ENCODE measurements at places on chromosomes 6 and 20. TPM values are rescaled to one million over a fixed set of nuclear protein-coding genes. Genes with fewer than 3 reads are reported as not detected.

HLA-DQA1 gene
- total RNA-seq: 25.8 TPM

OPRM1 gene
- total RNA-seq: not detected

DNA sequence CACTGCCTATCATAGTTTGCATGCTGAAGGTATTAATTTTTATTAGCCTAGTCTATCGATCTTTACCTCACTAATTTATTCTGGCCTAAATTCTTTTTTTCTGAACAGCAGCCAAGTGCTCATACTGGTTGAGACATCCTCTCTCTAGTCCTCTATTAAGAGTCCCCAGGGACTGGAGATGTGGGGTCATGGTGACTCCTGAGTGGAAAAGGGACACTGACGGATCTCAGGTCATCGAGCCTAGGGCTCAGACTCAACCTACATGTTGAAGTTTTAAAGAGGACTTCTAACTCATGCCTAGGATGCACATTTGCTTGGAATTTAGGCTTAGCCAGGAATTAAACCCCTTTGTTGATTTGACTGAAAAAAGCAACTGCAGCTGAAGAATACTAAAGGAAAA lies 378.1 kb downstream of the BTBD9 start:
- no peak for DNase-seq

DNA sequence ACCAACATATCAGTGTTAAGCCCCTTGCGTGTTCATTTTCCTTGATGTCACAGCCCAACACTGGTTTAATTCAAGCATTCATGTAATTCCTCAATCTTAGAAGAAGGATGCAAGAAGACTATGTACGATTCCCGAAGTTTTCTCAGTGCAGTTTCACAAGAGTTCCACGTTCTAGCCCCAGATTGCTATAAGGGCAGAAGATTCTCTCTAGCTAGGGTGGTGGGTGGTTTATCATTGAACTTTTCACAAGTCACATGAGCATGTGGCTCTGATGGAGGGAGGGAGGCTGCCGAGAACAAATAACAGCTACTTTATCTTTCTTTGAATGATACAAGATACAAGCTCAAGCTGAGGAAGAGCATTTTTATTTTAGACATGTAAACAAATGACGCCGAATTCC lies 71.9 kb upstream of the NHSL1 start:
- DNase-seq: no peak

DNA sequence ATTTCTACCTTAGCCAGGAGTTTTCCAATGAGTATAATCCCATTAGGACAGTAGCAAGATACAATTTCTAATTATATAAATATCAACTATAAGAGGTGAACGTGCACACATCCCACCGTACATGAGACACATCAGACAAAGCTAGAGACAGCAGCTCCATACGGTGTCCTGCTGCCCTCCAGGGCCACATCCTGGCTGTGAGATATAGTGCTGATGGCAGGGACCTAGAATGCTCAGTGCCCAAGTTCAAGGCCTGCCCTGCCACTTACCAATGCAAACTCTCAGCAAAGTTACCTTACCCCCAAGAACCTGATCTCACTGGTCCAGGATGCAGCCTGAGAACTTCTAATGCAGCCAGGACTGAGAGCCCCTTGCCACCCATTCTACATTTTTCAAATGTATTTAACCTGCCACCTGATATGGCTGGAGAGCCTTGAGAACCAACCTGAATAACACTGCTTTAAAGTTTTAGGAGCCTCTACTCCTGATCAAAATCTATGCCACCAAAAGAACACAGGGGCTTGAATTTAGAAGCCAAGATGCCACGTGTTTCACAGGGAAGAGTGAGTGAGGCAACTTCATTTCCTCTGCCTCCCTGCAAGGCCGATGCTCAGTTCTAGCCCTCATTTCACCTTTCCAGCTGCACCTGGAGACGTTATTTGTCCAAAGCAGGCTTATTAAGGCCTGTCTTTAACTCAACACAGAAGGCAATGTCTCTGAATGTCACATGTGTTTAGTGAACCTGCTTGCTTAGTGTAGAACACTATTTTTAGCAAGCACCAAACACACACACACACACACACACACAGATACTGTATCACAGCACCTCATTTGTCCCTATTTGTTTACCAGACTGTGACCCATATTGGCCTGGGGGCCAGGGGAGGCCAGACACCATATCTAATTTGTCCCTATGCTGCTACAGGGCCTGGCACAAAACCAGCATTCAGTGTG lies 6.1 kb downstream of the NFATC2 start:
- DNase-seq: no peak

- no peak for DNase-seq
Observed at GRCh38 chr6:166436195-166437139, 53.7 kb upstream of the MPC1 start.

GRCh38 chr6:89527634-89528033 lies 94.7 kb downstream of the ANKRD6 start:
- no peak for DNase-seq

DNA sequence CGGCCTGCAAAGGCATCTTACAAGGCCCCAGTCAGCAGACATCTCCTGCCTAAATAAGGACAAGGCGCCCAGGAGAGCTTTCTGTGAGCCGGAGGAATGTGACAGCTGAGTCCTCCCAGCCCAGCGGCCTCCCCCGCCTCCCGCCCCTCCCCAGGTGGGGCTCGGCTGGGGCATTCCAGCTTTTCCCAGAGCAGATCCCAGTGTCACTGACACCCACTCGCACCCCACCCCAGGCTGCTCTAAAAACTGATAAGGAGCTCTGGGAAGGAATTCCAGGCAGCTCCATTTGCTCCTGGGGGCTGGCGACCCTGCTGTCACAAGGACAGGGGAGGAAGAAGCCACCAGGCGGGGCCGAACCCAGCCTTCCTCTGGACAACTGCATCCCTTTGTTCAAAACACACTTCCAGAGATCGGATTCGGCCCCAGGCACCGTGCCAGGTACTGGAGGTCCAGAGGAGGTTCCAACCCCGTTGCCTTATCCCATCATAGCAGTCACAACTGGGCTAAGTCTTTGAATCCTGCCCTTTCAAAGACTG lies 49.7 kb downstream of the JPH2 start:
- DNase-seq: no peak

GRCh38 chr20:47534405-47534804 lies 32.7 kb downstream of the NCOA3 start:
- no peak for DNase-seq

All from T-cell (primary cell).